ENCODE measurements at places on chromosomes 3 and 15.

DNA sequence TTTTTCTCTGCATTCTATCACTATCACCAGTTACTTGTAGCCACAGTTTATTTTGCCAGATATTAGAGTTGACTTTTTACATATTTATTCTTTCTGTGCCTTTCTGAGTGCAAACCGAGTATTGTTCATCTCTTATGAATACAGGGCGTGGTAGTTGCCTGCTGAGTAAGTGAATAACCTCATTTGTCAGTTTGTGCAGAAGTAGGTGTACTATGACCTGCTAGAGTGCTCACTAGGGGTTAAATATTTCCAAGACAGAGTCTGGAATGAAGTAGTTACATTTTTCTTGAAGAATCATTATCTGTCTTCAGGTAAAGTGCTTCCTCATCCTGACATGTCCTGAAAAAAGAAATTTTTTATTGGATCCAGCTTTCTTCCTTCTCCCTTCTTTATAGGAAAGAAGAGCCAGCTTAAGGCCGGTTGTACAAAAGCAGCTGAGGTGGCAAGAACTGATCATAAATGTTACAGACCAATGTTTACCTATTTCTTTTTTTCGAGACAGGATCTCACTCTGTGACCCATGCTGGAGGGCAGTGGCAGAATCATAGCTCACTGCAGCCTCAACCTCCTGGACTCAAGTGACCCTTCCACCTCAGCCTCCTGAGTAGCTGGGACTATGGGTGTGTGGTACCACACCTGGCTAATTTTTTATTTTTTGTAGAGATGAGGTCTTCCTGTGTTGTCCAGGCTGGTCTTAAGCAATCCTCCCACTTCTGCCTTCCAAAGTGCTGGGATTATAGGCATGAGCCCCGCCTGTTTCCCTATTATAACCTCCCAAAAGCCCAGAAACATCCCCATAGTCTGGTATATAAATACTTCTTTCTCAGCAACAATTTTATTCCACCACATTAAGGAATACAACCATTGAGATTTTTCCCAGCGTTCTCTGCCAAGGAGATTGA is 182.5 kb downstream of the TPRG1 start:
- DNase-seq, result no peak

- no peak for DNase-seq
Measured at GRCh38 chr3:71659864-71660591, 65.2 kb downstream of the EIF4E3 start.

GRCh38 chr3:280681-281080 is 84.1 kb downstream of the CHL1 start:
- DNase-seq, result peak; percentile 26

DNA sequence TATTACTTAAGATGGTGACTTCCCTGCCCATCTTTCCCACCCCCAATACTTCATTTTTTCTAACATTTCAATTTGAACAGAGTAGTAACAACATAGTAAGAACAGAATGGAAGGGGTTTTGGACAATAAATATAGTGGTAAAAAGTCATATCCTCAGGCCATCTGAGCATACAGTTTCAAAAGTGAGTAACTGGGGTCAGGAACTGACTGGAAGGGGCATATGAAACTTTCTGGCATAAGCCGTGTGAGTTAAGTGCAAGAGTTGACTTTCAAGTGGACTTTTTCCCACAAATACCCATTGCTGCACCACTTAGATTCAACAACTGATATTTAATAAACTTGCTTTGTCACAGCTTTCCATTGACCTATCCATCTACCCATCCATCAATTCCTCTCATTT is 153.5 kb upstream of the IL12A start:
- DNase-seq, result no peak

DNA sequence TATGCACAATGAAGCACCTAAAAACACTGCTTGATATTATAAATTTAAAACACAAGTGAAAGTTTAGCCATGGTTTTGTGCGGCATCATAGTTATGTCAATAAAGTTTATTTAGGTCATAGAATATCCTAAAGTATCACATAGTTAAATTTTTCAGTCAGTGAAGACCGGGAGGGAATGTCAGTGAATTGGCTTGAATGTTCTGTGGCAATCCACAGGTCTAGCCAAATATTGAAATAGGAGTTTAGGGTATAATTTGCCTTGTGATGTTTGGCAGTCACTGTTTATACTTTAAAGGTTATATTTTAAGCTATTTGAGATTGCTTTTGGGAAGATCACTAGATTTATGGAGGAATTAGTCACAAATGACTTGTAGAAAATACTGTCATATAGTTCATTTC is 79.7 kb upstream of the FLNB start:
- no peak for DNase-seq

DNA sequence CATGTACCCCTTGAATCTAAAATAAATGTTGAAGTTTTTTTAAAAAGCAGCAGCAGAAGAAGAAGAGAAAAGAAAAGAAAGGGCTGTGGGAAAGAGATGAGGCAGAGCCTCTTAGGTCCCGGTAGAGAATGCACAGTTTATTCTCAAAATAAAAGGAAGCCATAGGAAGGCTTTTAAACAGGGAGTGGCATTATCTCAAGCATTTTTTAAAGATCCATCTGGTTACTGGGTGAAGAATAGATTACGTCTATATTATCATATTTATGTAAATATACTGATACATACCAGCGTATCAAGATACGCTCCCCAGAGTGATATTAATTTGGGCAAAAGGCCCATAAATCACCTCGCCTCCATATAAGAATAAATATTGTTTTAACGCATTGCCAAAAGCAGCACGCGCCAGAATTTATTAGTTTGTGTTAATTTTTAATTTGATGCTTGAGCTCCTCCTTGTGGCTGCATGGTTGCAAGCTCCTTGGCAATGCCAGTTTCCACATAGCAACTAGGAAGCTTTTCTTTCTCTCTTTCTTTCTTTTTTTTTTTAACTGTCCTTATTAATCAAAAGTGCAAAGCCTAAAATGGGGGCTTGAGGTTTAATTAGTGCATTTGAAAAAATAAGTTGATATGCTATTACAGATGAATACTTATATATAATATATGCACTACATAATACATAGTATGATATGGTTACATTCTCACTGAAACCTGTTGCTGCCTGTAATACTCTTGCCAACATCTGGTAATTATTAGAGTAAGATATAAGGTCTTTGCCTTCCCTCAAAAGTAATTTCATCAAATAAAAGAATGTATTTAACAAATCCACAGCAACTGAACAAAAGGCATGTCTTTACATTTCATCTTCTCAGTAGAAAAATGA is 242.8 kb upstream of the UBE2E2 start:
- DNase-seq, result peak; percentile 46

DNA sequence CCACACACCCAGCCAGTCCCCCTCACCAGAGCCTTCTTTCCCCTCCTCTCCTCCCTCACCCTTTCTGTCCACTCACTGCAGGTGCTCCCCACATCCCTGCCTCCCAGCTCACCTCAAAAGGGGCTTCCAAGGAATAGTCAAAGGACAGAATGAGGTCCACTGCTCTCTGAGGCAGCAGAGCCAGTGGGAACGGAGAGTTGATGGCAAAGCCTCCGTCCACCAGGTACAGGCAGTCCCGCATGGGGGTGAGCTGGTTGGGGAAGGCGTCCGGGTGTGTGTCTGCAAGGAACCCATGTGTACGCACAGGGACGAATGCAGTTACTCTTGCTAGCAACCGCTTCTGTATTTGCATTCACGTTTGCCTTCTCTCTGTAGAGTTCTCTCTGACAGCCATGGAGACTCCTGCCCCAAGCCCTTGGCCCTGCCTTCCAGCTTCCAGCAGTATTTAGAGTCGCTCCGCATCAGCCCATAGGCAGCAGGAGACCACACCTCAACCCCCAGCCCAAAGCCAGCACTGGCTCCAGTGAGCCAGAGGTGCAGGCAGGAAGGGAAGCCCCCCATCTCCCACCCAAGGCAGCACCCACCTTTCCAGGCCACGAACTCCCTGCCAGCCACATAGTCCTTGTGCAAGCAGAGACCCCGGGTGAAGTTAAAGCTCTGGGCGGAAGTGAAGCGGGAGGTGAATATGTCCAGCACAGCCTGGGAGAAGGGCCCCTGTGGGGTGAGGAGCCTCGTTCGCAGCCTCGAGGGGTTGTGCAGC is 12.4 kb downstream of the PLA2G4F start:
- no peak for DNase-seq

DNA sequence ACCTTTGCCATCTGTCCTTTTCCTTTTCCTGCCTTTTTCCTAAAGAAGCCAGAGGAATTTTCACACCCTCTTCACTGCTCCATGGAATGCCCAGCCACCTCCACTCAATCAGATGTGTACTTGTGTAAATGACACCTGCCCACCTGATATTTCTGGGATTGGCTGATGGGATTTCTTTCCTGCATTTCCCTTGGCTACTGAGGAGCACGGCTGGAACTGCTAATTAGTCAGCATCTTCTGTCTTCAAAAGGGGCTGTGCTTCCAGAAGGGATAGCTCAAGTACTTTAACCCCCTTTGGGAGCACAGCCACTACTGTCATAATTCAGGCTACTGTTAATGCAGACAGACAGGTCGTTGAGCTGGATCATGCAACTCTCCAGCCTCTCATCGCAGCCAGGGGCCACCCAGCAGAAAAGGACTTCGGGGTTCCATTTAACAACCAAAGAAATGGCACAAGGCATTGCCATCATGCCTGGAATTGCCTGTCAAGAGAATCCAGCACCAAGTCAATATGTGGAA is 38.6 kb downstream of the MGLL start:
- DNase-seq, result no peak

GRCh38 chr15:57460208-57460816 is 84.0 kb downstream of the CGNL1 start:
- DNase-seq, result no peak

GRCh38 chr3:13507570-13508339 is 27.6 kb downstream of the HDAC11 start:
- DNase-seq, result peak; percentile 74

GRCh38 chr15:35014241-35014640 is 26.2 kb upstream of the ZNF770 start:
- no peak for DNase-seq

DNA sequence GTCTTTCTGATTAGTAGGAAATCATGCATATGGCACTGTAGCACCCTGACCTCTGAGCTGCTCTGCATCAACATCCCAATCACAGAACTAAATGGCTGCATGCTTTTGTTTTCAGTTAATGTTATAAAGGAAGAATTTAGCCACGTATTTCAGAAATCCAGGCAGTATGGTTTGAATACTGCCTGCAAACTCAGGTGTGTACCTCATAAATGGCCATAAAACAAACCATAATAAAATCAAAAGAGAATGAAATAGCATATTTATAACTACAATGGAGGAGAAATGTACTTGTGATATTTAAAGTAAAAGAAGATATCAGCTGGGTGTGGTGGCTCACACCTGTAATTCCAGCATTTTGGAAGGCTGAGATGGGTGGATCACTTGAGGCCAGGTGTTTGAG is 94.5 kb downstream of the IL20RB start:
- DNase-seq, result no peak

GRCh38 chr3:4019501-4019900 is 220.3 kb downstream of the LRRN1 start:
- DNase-seq, result no peak

GRCh38 chr3:185253645-185254410 is at the start of gene EHHADH:
Gene EHHADH, minus strand, starts transcription at chr3:185254049. Its CDS starts 27 bp downstream, at chr3:185254022.
- DNase-seq, result peak; percentile 94

Data from kidney (tissue), 22 donors.